Globus pallidus (tissue), 1 donor: ENCODE measurements at places on chromosomes 6 and 20.

GRCh38 chr6:166286839-166287271, 21.3 kb downstream of the PRR18 start:
- no peak for DNase-seq

DNA sequence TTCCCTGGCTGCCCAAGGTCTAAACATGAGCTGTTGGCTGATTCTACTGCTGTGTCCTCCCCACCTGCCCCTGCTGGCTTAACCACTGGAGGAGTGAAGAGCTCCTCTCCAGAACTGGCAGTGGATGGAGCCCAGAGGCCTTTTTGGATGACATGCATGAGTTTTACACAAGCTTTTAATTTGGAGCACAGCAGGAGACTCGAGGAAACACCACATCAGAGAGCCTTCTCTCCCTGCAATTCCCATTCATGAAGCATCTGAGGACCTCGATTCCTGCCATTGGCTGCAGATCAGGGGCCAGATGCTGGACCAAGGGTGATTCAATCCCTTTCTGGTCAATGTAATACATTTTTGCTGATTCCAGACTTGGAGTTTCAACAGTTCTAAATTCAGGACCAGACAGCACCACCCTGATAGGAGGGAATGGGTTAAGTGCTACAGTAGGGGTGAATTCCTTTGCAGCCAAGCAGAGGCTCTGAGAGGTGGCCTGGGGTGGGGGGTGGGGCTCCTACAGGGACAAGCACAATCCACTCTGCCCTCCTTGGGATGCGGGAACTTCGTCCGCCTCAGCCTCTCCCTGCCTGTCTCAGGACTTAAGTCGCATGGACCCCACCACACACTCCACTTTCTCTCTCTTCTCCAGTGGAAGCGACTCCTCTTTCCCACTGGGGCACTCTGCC, 599 bp upstream of the PSORS1C1 start:
- DNase-seq: no peak

GRCh38 chr20:50987493-50988210, 29.0 kb downstream of the MOCS3 start:
- DNase-seq: peak; percentile 73

GRCh38 chr6:111724039-111724438, 118.4 kb upstream of the TRAF3IP2 start:
- no peak for DNase-seq

- no peak for DNase-seq
These were observed 280.7 kb upstream of the CITED2 start for GRCh38 chr6:139654888-139655782.
